ENCODE measurements at places on chromosomes 12 and 14.

DNA sequence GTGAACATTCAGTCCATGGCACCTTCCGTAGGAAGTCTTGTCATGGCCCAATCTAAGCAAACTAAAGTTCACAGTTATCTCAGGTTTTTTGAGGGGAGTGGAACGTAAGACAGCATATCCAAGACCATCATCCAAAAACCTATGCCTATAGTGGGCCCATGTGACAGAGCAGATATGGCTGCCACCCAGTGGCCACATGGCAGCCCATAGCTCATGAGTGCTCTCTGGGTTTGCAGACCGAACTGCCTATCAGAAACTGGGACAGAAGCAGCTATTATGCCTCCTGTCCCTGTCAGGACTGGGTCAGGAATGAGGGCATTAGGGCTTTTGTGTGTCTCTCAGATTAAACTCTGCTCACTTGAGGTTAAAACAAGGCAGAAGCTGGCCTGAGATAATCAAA, 503.7 kb downstream of the NRXN3 start:
- DNase-seq: no peak

- no peak for DNase-seq
Measured at GRCh38 chr12:31267966-31268365, 58.0 kb downstream of the SINHCAF start.

- no peak for DNase-seq
Measured at GRCh38 chr14:48129472-48129871, 454.1 kb upstream of the MDGA2 start.

DNA sequence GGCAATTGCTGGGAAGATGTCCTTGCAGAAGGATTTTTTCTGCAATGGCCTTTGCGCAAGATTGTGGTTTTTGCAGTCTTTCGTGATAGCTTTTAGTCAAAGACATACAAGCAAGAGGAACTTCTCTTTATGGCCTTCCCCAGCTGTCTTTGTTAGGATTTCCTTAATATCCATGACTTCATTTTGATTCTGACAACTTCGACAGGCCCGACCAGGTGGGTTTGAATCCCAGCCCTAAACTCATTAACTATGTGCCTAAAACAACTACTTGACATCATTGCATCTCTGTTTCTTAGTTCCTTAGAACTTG, 13.3 kb upstream of the VRK1 start:
- DNase-seq: no peak

DNA sequence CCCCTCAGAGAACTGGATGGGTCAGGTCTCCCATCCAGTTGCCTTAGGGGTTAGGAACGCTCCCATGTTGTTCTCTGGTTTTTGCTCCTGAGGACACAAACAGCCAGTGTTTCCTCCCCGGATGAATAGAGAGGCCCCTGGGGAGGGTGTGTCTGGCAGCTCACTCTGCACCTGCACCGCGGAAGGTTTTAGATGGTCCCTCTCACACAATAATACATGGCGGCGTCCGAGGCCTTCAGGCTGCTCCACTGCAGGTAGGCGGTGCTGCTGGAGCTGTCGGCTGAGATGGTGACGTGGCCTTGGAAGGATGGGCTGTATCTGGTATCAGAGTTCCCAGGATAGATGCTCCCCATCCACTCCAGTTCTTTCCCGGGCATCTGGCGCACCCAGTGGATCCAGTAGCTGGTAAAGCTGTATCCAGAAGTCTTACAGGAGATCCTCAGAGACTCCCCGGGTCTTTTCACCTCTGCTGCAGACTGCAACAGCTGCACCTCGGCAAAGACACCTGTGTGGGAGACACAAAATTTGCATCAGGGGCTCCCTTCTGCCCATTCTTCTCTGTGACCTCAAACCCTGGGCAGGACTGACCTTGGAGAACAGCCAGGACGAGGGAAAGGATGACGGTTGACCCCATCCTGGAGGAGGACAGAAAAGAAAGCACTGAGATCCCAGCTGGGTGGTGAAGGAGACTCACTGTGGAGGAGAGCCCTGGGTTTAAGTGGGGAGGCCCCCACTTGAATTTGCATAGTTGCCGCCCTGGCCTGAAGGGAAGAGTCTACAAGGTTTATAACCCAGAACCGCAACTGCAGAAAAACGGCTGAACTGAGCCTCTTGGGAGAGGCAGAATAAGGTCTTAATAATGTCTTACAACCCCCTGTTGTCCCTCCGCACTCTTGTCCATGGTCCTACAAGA, 1324.8 kb downstream of the TMEM121 start:
- DNase-seq: no peak

- DNase-seq: no peak
Measured at GRCh38 chr12:112989806-112990205, 11.5 kb downstream of the OAS2 start.

DNA sequence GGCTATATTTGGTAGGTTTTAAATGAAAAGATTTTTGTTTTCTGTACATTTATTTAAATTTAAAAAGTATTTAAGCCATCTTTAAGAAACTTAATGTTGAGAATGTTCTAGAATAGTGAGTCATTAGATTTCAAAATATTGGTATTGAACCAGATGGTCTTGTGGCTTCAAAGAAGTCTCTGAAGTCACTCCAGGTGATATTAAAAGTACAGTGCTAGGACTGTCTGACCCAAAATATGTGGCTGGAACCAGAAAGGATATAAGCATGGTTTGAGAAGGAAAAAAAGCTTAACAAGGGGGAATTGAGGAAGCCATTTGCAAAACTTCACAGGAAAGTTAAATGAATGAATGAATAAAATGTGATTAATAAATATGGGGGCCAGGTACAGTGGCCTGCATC, 28.7 kb upstream of the MDM2 start:
- no peak for DNase-seq
